ENCODE measurements at places on chromosomes 6 and 20.
A peak's percentile ranks its signal among the peaks of the same experiment; 100 is the strongest.

- H3K4me3 ChIP-seq, result no peak overlapping the region
- H3K27ac ChIP-seq, result no peak overlapping the region
- H3K27me3 ChIP-seq, result no peaks in the 10 kb centered on the region
- no peak for DNase-seq
- peaks cover 10% of the 10 kb centered on the region for H3K36me3 ChIP-seq
- no peaks in the 10 kb centered on the region for H3K4me1 ChIP-seq
These were observed 42.4 kb downstream of the DHX35 start for GRCh38 chr20:39004508-39004907.

GRCh38 chr6:120274547-120274946 lies 925.0 kb upstream of the MAN1A1 start:
- H3K4me1 ChIP-seq, result no peaks in the 10 kb centered on the region
- H3K27me3 ChIP-seq, result no peaks in the 10 kb centered on the region
- H3K36me3 ChIP-seq, result no peaks in the 10 kb centered on the region
- no peak overlapping the region for H3K4me3 ChIP-seq
- H3K27ac ChIP-seq, result no peak overlapping the region

GRCh38 chr6:149515494-149515893 lies 30.3 kb downstream of the PPIL4 start:
- no peak overlapping the region for H3K27ac ChIP-seq
- H3K4me1 ChIP-seq, result no peaks in the 10 kb centered on the region
- no peak overlapping the region for H3K4me3 ChIP-seq

DNA sequence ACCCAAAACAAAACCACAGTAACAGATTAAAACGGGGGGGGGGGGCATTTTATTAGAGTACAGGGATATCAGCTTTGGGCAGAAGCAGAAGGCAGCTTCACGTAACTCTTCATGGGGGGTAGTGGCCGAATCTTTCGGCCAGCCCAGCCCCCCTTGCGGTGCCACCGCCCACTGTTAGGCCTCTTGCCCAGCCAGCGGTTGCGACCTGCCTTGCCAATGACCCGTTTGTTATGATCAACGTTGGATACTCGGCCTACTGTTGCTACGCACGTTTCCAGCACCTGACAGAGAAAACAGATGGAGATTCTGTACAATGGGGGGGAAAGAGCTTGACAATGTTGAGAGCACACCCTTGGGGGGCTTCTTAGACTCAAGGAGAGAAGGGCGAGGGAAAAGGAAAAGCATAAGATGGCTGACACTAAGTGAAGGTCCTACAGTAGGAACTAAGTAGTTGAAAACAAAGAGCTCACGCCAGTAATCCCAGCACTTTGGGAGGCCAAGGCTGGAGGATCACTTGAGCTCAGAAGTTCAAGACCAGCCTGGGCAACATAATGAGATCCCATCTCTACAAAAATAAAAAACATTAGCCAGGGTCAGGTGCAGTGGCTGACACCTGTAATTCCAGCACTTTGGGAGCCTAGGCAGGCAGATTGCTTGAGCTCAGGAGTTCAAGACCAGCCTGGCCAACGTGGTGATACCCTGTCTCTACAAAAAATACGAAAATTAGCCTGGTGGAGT lies 724 bp upstream of the CUL7 start:
- peaks cover 6% of the 10 kb centered on the region for H3K36me3 ChIP-seq
- no peak for DNase-seq
- peak overlapping the region; percentile 96 for H3K27ac ChIP-seq

DNA sequence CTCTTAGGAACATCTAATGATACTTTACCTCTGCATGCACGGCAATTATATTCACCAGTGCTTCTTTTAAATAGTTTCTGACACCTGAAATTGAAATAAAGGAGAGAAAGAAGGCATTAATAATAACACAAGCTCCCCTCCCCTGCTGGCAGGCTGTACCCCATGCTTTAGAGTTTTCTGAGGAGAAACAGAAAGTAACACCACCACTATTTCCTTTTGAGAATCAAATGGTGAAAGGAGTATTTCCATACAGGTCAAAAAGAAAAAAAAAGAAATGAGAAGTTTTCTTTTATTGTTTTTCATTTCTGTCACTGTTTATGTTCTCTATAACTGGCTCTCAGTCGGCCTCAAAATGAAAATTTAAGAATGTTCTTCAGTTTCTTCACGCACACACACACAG lies 108.1 kb downstream of the IRF4 start:
- no peaks in the 10 kb centered on the region for H3K27me3 ChIP-seq
- no peak overlapping the region for H3K27ac ChIP-seq
- H3K4me1 ChIP-seq, result no peaks in the 10 kb centered on the region
- H3K4me3 ChIP-seq, result no peak overlapping the region

Measured in neural crest cell (in vitro differentiated cells).